Activated CD4-positive, alpha-beta memory T cell treated with anti-CD3 and anti-CD28 coated beads, Interleukin-2, amount 10 ng/mL, durations not matched to agents 7 days and 5 days (primary cell): ENCODE measurements at places on chromosomes 13 and 19. TPM values are rescaled to one million over a fixed set of nuclear protein-coding genes. Genes with fewer than 3 reads are reported as not detected.

- peak; percentile 42 for DNase-seq
Measured at GRCh38 chr19:46745521-46746280, at the start of gene FKRP. FKRP (plus strand) TSS chr19:46746057; CDS start chr19:46755451, 9,394 bp downstream.

DNA sequence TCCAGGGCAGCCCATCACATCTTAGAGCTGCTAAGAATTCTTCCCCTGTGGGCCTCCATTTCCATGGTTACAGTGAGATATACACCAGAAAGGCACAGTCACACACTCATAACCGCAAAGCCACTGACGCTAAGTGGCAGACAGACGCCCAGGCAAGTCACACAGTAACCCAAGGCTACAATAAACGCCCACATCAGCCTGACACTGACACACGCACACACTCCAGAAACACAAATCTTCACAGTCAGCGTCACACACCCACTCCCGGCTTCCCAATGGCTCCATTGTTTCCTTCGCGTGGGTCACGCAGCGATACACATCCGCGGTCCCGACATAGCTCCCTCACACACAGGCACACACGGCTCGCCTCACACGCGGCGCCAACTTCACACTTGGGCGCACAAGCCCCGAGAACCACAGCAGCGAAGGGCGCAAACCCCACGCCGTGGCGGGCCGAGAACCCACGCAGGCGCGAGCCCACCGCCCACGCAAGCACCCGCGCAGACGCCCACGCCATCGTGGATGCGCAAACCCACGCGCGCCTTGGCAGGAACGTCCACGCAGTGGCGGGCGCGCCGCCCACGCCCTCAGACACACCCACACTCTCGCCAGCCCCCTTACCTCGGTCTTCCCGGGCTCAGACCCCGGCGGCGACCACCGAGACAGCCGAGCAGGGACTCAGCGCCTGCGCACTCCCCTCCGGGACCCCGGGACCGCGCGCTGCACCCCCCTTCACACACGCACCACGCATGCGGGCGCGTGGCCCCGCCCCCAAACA, at the start of gene ZNF667:
ZNF667 (minus strand) TSS at position 695 of the 778 bp plus-strand sequence. CDS start 14,975 bp downstream, outside the sequence.
- no peak for DNase-seq

DNA sequence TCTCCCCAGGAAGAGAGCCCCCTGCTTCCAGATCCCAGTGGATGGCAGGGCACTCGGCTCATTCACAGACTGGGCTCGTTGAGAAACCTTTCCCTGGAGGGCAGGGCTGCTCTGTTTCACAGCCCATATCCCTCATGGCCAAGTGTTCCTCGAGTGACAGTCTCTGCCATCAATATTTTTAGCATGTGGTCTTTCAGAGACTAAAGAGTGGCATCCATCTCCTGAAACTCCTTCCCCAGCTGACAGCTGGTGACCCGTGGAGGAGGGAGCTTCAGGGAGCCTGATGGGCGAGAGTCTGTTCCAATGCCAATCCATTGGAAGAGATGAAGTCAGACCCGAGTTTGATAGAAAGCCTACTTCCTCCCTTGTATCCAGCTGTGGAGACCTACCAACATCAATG, 30.7 kb upstream of the ALOX5AP start:
- DNase-seq, result no peak

DNA sequence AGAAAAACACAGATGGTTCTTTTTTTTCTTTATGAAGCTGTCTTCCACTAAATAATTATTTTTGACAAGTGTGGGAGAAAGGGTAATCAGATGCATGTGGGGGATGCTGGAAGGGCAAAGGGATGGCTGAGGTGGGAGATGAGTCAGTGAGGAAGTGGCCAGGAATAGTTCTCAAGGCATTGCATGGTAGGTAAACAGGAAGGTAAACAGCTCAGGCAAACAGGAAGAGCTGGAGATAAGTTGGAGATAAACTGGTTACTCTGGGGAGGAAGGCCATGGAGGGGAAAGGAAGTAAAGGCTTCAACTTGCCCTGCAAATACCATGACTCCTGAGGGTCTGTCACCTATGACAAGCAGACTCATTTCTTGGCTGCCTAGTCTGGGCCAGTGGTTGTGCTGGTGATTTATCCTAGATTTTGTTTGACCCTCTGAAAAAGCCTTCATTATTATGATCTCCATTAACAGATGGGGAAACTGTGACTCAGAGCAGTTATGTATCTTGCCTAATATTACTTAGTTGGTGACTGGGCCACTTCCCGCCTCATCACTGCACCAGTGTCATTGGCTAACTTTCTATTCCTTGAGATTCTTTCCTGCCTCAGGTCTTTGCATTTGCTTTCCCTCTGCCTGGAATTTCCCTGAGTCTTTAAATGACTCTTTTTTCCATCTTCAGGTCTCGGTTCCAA, 17.1 kb downstream of the ACTL9 start:
- no peak for DNase-seq

DNA sequence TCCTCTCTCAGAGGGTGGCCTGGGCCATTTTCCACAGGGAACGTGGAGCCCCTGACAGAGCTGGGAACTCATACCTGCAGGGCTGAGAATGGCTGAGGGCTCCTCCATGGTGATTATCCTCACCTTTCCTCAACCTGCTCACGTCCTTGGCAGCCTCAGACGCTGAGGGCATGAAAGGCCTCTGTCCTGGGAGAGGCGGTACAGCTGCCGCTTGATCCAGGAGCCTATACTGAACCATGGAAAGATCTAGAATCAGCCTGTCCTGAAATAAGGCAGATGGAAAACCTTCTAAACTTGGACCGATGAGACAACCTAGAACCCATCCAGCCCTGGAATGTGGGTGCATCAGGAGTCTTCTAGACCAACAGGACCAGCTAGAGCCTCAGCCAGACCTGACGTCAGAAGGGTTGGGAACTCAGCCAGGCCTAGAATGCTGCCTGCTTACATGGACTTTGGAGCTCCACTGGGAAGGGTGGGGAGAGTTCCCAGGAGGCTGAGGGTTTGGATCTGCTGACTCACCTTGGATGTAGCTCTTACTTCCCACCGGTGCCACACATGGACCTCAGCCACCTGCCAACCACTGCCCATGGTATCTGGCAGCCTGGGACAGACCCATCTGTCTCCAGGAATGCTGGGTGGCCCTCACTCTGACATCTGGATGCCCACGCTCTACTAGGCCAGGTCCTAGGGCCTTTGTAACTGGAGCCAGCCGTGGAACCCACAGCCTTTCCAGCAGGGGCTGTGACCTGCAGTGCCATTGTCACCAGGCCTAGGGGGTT, 7.5 kb downstream of the KCTD15 start:
- DNase-seq, result no peak

DNA sequence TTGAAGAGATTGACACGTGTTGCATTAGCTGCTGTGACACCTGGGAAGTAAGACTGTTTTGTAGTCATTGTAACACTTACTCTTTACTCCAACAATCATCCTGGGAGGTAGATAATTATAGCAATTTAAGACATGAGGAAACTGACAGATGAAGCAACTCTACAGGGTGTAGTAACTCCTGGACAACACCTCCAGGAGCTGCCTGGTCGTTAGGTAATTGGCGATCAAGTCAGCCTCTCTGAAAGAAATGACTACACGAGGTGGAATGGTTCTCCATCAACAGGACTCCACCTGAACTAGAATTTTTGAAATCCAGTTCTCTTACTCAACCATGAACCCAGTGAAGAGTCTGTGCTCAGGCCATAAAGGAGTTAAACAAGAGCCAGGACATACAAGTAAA, 43.0 kb upstream of the LRCH1 start:
- DNase-seq, result no peak

DNA sequence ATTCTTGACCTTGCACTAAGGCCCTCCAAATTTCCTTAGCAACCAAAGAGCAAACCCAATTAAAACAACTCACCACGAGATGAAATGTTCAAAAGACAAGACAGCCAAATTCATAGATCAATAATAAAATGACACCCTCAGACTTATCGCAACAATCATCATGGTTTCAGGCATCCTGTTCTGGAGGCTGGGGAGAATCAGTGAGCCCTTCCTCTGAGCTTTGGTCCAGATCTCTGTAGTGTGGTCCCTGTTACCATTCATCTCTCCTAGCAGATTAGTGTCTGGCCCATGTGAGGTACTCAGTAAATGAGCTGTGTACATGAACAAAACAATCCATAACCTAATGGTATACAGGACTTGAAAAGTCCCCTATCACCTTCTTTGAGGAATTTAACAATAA, 12.2 kb downstream of the LCP1 start:
- DNase-seq, result no peak

KIR2DL1 gene
- not detected for total RNA-seq
